Amniotic stem cell (primary cell): ENCODE measurements at places on chromosomes 6 and 20.

DNA sequence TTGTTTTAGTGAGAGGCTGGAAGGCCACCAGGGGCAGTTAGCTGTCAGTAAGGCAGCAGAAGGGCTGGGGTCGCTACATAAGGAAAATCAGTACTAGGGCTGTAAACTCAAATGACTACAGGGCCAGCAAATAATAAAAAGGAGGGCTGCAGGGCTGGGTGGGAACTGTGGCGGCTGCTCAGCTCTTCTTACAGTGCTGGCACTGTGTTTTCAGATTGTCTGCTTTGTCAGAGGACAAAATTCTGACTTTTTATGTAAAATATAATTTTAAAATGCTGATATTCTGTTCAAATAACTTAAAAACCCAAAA, 23.2 kb downstream of the HLA-A start:
- DNase-seq = no peak

GRCh38 chr6:137416376-137417109, 77.7 kb downstream of the OLIG3 start:
- DNase-seq = no peak

GRCh38 chr6:45371924-45372573, 5.7 kb downstream of the SUPT3H start:
- DNase-seq = no peak

- no peak for DNase-seq
Measured at GRCh38 chr6:23213193-23213592, 643.8 kb downstream of the HDGFL1 start.

GRCh38 chr20:46828471-46828870, 66.2 kb upstream of the EYA2 start:
- peak; percentile 41 for DNase-seq

- no peak for DNase-seq
Measured at GRCh38 chr20:46946796-46947195, 52.2 kb downstream of the EYA2 start.

- DNase-seq = no peak
Measured at GRCh38 chr6:113818578-113818977, 38.6 kb upstream of the MARCKS start.

DNA sequence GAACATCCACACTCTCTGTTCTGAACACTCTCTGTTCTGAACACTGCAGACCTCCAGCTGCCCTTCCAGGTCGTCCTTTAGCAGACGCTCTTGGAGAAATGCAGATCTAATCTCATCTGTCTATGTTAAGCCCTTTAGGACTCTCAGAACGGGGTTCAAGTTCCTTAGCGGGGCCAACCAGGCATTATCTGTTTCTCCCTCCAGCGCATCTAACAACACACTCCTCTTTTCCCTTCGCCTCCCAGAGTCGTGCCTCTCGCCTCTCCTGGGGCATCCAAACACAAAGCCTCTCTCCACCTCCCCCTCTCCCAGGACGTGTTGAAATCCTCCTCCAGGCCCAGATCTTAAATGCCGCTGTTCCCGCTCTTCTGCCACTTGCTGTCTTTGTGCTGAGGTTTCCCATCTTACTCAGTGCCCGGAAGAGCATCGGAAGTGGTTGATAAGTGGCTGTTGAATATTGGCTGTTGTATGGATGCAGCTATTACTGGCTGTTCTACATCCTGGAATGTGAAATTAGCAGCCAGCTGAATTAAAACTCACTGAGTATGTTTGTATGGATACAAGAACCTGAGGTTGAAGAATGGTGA, 108.4 kb upstream of the GGTLC1 start:
- no peak for DNase-seq

DNA sequence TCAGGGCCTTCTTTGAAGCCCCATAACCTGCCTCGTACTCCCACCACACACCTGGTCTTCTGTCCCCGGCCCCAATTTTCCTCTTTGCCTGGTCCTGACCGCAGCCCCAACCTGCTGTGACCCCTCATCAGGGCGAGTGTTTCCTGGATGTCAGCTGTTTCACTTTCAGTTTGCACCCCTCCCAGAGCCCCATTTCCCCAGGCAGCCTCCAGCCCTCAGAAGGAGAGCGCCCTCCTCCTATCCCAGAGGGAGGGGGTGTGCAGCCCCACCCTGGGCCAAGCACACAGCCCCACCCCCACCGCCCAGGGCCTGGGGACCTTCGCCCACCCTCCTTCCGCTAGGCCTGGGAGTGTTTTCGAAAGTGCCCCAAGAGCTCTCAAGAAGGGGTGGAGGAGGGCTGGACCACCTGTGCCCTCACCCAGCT, 1.5 kb downstream of the BAK1 start:
- DNase-seq = no peak

GRCh38 chr6:151434369-151434768, 17.6 kb downstream of the RMND1 start:
- DNase-seq = no peak

GRCh38 chr6:151242420-151242861, 2.7 kb downstream of the AKAP12 start:
- no peak for DNase-seq

- no peak for DNase-seq
Measured at GRCh38 chr6:129543981-129544380, 166.0 kb downstream of the ARHGAP18 start.

GRCh38 chr20:12924126-12924525, 84.6 kb upstream of the SPTLC3 start:
- no peak for DNase-seq

- DNase-seq = peak; percentile 16
Measured at GRCh38 chr6:28383235-28384142, 16.1 kb downstream of the ZSCAN12 start.

DNA sequence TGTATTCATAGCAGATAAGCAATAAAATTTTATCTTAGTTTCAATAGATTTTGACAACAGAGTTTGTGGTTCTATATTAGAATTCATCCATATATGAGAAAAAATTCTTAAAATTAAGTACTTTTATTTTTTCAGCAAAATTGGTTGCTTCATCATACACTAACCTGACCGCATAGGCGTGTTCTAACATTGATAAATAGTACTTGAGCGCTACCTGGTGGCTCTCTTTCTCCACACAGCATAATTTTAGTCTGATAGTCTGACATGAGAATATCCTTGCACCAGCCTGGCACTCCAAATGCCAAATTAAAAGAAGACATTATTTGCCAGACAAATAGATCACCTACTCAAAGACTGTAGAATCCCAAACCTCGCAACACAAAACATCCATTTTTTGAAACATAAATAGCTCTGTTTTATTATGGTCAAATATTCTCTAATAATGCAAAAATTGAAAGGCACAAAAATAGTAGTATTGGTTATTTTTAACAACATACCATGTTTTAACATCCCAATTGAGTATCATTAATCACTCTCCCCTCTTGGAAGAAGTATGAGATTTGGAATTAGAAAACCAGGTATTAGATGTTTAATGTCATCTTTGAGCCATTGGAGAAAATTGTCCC, 33.0 kb upstream of the FILIP1 start:
- peak; percentile 35 for DNase-seq

GRCh38 chr20:47680804-47681529, 104.3 kb downstream of the SULF2 start:
- no peak for DNase-seq

DNA sequence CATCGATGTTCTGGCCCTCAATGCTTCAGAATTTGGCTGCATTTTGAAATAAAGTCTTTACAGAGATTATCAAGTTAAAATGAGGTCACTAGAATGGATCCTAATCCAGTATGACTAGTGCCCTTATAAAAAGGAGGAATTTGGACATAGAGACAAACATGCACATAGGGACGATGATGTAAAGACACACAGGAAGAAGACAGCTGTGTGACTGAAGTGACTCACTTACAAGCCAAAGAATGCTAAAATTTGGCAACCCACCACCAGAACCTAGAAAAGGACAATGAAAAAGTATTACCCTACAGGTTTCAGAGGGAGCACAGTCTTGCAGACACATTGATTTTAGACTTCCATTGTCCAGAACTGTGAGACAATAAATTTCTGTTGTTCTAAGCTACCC, 322.8 kb upstream of the GJE1 start:
- DNase-seq = no peak

GRCh38 chr6:19309661-19310060, 527.5 kb upstream of the ID4 start:
- DNase-seq = no peak

DNA sequence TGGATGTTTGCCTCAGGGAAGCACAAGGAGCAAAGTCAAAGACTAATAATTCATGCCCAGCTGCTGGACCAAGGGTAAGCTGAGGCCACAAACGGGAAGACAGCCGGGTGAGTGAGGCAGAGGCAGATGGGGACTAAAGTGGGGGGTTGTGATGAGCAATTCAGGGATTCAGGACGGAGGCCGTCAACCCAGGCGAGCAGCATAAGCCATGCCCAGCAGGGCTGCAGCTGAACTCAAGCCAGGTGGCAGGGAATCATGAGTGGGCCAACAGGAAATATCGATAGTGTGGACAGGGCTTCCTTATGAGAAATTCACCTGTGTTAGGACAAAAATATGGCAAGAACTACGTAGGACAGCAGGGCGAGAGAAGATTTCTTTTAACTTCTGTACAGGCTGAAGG, 246.8 kb downstream of the CDC5L start:
- no peak for DNase-seq

- DNase-seq = no peak
Measured at GRCh38 chr20:58634521-58635278, 16.4 kb upstream of the STX16 start.

- DNase-seq = no peak
Measured at GRCh38 chr6:148269386-148269785, 73.3 kb upstream of the SASH1 start.

- DNase-seq = no peak
Measured at GRCh38 chr6:32638532-32639219, 1.5 kb downstream of the HLA-DQA1 start.

DNA sequence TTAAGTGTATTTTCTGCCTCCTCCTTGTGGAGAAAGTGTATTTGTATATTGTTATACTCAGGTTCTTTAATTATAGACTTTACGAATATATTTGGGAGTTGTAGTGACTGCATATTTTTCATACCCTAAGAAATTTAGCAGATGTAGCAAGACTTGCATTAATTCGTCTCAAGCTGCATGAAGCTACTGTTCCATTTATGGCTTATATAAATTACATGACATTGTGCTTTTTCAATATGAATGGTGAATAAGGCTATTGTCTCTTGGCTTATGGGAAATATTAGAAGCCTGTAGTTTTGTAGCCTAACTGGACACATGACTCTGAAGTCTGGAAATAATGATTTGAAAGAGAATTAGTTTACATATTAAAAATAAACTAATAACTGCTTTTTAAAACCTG, 2.4 kb downstream of the ADGRG6 start:
- DNase-seq = no peak

- no peak for DNase-seq
Measured at GRCh38 chr20:1904135-1904534, 8.9 kb downstream of the SIRPA start.

GRCh38 chr6:14459315-14459714, 341.7 kb downstream of the CD83 start:
- no peak for DNase-seq

GRCh38 chr20:51801122-51801822, 1.0 kb downstream of the SALL4 start:
- DNase-seq = no peak

GRCh38 chr20:44020406-44021148, 105.9 kb downstream of the TOX2 start:
- DNase-seq = no peak

- no peak for DNase-seq
Measured at GRCh38 chr6:132089173-132089572, 138.0 kb upstream of the CCN2 start.

- no peak for DNase-seq
Measured at GRCh38 chr20:50431066-50431450, 79.1 kb upstream of the PTPN1 start.

DNA sequence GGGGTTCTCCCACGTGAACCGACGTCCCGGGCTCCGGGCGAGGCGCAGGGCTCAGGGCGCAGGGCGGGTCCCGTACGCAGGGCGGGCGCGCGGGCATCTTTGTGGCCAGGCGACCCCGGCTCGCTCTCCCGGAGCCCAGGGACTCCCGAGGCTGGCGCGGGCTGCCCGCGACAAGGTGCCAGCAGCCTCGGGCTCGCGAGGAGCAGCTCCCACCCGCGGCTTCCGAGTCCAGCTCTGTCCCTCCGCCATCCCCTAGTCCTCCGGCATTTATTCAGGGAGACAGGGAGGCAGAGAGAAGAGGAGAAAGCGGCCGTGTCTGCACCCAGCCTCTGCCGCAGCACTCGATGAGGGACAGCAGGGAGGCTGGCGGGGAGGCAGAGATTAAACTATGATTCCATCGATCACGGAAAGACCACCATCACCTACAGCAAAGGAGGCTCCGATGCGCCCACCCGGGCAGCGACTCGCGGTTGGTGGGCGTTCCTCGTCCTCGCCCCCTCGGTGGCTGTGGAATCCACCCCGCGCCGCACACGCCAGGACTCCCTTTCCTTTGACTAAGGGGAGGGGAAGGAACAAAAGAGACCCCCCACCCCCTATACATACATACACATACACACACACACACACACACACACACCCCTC, 1.1 kb downstream of the RGS17 start:
- DNase-seq = no peak
